T-cell (primary cell): ENCODE measurements at places on chromosomes 4 and X. TPM values are rescaled to one million over a fixed set of nuclear protein-coding genes. Genes with fewer than 3 reads are reported as not detected.

DNA sequence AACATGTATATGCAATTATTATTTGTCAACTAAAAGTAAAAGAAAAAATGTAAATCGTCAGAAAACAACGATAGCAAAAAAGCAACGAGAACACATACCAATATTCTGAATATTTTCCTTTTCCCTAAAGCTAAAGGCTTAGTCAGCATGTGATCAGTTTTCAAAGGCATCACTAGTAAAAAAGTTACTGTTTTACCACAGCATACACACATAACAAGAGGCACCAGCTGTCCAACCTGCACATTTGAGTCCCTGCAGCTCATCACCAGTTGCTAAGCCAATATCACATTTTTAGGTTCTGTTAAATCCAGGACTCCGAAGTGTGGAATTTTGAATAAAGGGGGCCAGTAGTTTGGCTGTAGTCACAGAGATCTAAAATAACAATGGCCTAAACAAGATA, 203.8 kb downstream of the ADGRA3 start:
- no peaks in the 10 kb centered on the region for H3K27me3 ChIP-seq
- no peaks in the 10 kb centered on the region for H3K4me1 ChIP-seq
- no peak overlapping the region for H3K27ac ChIP-seq
- DNase-seq = no peak
- H3K4me3 ChIP-seq = no peak overlapping the region

GRCh38 chrX:9635368-9635767, 130.3 kb downstream of the GPR143 start:
- no peaks in the 10 kb centered on the region for H3K27me3 ChIP-seq
- no peaks in the 10 kb centered on the region for H3K36me3 ChIP-seq
- H3K27ac ChIP-seq = no peak overlapping the region

The KIF4A gene
- 0.41 TPM for total RNA-seq

DNA sequence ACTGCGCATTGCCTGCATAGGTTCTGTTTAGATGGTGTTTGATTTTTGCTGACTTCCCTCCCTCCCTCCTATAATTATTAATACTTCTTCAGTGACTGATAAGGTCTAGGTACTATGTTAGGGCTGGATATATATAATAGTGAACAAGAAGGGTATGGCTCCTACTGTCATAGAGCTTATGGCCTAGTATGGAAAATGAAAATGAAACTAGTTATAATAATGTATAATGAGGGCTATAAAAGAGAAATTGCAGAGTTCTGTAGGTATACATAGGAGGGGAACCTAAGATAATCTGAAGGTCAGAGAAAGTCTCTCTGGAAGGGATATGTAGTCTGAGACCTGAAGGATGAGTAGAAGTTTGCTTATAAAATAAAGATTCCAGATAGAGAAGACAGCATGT, 102.1 kb downstream of the DCK start:
- no peaks in the 10 kb centered on the region for H3K36me3 ChIP-seq
- no peak for DNase-seq
- H3K27me3 ChIP-seq = no peaks in the 10 kb centered on the region
- H3K4me3 ChIP-seq = no peak overlapping the region
- no peak overlapping the region for H3K27ac ChIP-seq
- H3K4me1 ChIP-seq = peaks cover 9% of the 10 kb centered on the region

DNA sequence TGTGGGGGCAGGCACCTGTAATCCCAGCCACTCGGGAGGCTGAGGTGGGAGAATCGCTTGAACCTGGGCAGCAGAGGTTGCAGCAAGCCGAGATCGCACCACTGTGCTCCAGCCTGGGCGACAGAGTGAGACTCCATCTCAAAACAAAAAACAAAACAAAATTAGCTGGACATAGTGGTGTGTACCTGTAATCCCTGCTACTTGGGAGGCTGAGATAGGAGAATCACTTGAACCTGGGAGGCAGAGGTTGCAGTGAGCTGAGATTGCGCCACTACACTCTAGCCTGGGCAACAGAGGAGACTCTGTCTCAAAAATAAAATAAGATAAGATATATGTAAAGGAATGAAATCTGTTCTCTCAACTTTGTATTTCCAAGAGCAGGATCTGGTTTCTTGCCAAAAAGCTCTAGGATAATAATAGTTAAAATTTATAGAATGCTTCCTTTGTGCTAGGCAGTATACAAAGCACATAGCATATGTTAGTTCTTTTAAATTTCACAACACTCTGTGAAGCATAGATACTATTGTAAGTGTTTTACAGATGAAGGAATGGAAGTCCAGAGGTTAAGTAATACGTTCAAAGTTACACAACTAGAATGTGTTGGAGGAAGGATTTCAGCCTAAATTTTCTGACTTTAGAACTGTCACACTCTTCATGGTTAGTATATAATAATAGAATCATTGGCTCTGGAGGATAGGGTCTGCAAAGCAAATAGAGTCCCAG, 10.3 kb downstream of the MRPL1 start:
- H3K36me3 ChIP-seq = peaks cover 6% of the 10 kb centered on the region
- H3K4me3 ChIP-seq = no peak overlapping the region
- H3K4me1 ChIP-seq = peaks cover 3% of the 10 kb centered on the region
- no peak overlapping the region for H3K27ac ChIP-seq
- H3K27me3 ChIP-seq = no peaks in the 10 kb centered on the region
